ENCODE measurements at places on chromosomes 3 and 15.

DNA sequence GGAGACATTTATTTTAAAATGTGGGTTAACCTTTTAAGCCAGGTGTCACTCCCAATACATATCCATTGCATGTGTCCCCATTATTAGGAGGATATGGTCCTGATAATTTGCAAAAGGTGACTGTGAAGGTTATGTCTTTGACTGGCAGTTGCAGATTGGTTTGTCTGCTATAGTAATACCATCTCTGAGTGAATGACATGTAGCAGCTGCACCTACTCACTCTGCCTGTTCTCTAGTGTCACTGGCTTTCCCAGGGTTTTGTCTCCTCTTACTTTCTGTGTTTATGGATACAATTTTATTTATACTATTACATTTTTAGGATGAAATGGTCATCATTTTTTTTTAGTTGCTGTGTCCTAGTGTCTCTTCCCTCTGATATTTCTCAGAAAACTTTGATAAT is 393.2 kb downstream of the C3orf38 start:
- DNase-seq: no peak

GRCh38 chr15:66236806-66237375 is 16.7 kb downstream of the MEGF11 start:
- DNase-seq: no peak

DNA sequence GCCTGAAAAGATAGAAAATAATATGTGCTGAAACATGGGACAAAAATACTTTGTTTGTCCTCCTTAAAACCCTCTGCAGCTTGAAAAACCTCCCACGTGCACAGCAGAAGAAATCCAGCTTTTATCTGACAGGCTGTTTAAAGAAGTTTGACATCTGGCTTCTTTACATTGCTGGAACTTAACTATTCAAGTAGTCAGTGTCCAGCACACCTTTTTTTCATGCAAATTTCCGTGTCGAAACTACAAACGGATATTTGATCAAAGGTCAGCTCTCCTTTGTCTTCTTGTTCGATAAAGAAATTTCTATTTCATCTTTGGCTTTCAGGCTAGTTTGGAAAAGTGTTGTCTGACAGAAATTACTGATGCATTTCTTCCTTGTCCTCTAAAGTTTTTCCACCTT is 66.8 kb upstream of the KBTBD8 start:
- DNase-seq: no peak

- DNase-seq: no peak
These were observed 379.1 kb downstream of the MCTP2 start for GRCh38 chr15:94610485-94610884.

GRCh38 chr3:169835533-169835932 is 22.8 kb upstream of the LRRC34 start:
- no peak for DNase-seq

- no peak for DNase-seq
These were observed 236.1 kb downstream of the CD47 start for GRCh38 chr3:107854733-107855132.

- no peak for DNase-seq
These were observed 3.5 kb downstream of the SIDT1 start for GRCh38 chr3:113535898-113536297.

DNA sequence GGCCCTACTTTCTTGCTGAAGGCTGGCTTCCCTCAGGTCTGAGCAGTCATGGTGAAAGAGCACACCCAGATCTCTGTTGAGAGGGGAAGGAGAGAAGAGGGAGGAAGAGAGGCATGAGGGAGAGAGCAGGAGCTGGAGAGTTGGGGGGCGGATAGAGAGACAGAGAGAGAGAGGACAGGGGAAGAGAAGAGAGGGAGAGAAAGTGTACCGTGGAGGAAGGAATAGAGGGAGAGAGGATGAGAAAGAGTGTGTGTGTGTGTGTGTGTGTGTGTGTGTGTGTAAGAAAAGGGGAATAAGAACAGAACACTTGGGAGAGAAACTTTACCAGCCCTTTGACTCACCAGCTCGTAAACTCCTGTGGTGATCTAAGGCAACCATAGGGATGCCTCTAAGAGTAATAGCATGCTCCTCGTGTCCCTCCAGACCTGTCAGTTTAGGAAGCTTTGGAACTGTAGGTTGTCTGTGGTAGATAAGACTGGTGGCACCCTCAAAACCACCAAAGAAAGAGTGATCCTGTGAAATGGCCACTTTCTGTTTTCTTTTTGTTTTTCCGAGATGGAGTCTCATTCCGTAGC is 18.2 kb downstream of the ZNF592 start:
- no peak for DNase-seq

DNA sequence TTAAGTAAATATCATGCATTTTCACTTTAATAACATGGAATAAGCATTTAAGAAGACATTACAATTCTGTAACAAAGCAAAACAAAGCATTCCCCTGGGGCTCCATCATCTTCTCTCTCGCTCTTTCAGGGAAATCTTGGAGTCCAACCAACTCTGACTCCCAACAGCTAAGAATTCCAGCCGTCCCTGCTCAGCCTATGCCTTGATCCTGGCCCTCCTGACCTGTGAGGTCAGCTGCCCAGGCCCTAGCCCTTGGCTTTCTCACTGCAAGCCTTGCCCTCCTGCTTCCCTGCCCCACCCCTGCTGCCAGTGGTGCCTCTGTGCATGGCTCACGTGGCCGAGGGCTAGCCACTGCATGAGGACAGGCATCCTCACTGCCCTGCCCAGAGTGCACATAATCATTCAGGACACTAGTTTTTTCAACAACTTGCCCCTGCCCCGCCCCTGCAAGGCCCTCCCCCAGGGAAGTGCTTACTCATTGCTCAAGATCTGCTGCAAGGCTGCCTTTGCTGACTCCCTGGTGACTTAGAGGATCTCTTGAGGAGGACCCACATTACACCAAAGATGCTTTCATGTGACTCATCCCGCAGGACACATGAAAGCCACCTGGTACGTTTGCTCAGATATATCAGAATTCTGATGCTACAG is 37.6 kb downstream of the MTMR10 start:
- DNase-seq: no peak

DNA sequence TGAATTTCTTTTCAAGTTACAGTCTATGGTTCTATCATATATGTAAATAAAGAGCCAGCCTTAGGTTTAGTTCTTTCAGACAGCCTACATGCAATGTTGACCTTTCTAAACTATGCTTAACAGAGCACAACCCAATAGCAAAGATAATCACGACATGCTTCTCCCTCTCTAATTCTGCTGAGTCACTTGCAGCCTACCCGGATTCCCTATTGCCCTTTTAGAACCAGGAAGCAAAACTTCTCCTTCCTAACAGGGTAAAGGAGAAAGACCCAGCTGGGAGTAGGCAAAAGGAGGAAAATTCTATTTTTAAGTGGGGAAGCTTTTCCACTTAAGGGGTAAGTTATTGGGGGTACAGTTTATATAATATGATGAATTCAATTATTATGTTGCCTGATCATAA is 79.3 kb downstream of the SLC7A14 start:
- no peak for DNase-seq

DNA sequence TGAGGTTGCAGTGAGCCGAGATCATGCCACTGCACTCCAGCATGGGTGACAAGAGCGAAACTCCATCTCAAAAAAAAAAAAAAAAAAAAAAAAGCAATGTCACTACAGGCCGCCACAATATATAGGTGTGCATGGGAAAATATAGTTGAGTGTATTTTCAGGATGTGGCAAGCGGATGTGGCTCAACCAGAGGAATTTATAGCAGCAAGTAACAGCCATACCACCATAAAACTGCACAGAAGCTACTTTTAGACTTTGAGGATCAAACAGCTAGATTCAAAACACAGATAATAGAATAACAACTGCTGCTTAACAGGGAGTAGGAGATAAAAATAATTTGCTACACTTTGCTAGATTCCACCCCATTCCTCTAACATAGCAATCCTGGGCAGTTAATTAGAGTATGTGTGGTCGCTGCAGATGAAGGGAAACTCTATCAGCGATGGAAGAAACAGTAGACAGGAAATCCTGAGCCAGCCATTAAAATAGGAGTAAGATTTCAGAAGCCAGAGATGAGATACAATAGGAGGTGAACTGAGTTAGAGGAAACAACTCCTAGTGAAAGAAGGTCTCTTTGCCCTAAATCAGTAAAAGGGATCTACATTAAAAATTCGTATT is 318.7 kb upstream of the STT3B start:
- no peak for DNase-seq

- DNase-seq: no peak
These were observed 14.7 kb downstream of the STAB1 start for GRCh38 chr3:52509753-52510328.

DNA sequence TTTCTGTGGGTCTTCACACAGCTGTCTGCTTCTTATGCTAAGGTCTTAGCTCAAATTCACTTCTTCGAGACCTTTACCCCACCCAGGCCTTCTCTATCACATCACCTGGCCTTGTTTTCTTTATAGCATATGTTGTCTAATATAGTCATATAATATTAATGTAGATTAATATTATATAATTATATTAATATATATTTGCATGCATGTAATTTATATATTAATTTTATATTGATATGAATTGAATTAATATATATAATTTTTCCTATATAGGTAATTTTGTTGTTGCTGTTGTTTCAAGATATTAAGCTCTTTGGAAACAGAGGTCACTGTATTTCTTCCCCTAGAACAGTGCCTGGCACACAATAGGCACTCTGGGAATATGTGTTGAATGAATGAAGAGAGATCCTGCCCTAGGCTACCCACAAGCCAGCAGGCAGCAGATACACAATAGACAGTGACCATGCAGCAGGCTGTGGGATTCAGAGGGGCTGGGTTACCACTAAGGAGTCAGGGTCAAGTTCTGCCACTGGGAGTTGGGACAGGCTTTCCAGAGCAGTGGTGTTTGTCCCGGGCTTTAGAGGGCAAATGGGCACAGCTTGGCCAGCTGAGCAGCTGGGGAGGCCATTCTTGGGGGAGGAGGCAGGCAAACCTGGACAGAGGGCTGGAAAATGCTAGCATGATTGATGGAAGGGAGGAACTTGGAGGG is 126.3 kb downstream of the DNAJB8 start:
- no peak for DNase-seq

DNA sequence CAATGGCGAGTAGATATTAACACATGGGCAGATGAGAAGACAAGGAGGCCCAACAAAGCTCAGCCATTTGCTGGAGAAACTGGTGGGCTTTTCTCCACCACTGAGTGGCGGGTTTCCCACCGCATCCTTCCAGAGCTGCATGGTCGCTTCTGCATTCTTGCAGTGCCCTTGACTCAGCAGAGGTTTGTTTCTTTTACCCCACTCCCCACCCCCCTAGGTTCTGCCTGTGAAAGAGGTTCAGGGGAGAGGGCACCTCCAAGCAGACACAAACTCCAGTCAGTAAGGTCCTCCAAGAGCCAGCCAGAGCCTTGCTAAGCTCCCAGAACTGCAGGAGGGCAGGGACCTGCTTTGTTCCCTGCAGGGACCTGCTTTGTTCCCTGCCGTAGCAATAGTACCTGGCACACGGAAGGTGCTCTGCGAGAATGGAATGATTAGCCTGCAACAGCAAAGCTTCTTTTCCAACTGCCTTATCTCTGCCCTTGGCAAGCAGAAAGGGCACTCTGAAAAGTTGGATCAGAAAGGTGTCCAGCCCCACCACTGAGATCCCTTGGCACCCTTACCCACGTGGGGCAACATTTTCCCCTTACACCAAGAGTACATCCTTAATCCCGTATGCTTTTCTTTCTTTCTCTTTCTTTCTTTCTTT is 1.4 kb downstream of the PAQR5 start:
- no peak for DNase-seq

DNA sequence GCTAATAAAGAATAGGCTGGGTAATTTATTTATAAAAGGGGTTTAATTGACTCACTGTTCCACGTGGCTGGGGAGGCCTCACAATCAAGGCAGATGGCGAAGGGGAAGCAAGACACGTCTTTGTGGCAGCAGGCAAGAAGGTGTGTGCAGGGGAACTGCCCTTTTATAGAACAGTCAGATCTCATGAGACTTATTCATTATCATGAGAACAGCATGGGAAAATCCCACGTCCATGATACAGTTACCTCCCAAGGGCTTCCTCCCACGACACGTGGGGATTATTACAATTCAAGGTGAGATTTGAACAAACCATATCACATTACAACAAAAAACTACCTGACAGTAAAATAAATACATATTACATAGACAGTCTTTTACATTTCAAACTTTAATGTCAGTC is 414.9 kb downstream of the NAALADL2 start:
- DNase-seq: no peak

DNA sequence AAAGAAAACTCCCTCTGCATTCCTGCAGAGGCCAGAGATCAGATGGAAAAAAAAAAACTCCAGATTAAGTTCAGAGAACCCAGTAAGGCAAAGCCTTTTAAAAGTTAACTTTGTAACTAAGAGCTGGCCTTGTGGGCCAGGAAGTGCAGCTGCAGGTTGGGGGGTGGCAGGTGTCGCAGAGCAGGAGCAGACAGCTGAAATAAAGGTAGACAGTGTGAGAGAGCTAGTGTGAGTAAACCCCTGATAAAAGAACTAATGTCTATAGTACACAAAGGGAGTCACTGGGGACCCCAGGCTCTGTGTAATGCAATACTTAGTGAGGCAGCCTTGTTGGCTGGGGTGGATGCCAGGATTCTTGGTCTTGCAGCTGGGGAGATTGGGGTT is 42.1 kb downstream of the PPCDC start:
- DNase-seq: no peak

DNA sequence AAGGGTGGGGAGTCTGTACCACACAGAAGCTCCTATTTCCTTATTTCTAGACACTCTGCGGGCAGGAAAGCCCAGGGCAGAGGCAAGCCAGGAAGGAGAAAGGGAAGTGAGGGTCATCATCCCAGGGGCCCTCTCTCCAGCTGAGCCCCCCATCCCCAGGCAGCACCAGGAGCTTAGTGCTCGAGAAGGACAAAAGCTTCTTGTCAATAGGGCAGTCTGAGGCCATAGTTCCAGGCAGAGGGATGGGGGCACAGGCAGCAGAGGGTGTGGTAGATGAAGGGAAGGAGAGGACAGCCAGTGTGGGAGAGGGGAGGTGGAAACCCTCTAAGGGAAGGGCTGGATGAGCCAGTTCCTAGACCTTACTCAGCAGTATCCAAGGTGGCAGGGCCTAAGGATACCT is 2.7 kb downstream of the MAP1A start:
- no peak for DNase-seq

DNA sequence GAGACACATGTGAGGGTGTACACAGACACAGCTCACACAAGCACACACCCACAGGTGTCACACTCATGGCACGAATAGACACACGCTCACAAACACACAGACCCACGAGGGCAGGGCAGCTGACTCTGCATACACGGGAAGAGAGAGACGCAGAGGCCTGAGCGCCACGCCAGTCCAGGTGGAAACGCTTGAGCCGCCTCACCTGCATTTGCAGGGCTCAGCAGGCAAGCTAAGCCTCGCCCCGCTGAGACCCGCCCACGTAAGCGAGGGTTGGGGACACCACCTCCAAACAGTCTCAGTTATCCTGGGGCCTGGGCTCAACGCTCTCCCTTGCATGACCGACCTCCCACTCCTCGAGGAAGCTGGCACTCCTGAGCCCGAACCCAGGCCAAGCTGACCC is 73.2 kb downstream of the TLE3 start:
- DNase-seq: no peak

- no peak for DNase-seq
These were observed 9.8 kb downstream of the MAP1A start for GRCh38 chr15:43527016-43527801.

GRCh38 chr15:56353119-56353518 is 12.1 kb upstream of the TEX9 start:
- DNase-seq: no peak

GRCh38 chr15:85972805-85973540 is 106.7 kb upstream of the AGBL1 start:
- DNase-seq: no peak

- no peak for DNase-seq
These were observed at the start of gene DNAJB8 for GRCh38 chr3:128466840-128467541. DNAJB8 (minus strand) TSS chr3:128466890; CDS start chr3:128463245, 3,645 bp downstream.
